Stimulated activated CD8-positive, alpha-beta memory T cell treated with anti-CD3 and anti-CD28 coated beads, Interleukin-4, amount 100 ng/mL, for 4 hours (primary cell): ENCODE measurements at places on chromosomes 4 and X.

DNA sequence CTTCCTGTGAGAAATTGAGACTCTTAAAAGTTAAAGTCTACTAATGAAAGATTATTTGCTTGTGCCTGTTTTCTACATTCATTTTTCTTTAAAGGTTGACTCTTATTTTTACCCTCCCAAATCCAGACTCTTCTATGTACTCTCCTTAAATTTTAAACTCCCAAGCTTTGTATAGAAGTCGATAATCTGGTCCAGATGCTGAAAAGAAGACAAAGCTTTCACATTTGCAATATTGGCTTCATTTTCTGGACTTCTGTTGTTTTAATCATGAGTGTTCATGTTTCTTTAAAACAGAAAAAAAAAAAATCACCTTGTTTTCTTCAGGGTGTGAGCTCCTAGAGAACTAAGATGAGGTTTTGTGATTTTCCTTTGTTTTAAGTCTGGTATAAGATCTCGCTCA, 53.2 kb upstream of the TBC1D14 start:
- DNase-seq = no peak

- no peak for DNase-seq
Measured at GRCh38 chr4:7898385-7898784, 41.3 kb downstream of the AFAP1 start.

- DNase-seq = no peak
Measured at GRCh38 chr4:138659812-138660316, 355.7 kb upstream of the NOCT start.

DNA sequence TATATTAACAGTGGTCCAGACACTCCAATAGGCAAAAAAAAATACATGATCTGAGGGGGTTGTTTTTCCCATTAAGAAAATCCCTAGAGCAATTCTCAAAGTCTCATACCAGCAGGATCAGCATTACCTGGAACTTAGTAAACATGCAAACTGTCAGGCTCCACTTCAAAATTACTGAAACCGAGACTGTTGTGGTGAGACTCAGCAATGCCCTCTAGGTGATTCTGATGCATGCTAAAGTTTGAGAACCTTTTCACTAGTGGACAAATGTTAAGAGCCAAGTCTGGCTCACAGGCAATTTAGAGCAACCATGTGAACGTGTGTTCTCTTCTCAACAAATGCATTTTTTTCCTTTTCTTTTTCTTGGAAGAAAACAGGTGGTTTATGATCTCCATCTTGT, 30.2 kb downstream of the NEK1 start:
- no peak for DNase-seq

GRCh38 chrX:115023139-115023538, 5.7 kb upstream of the IL13RA2 start:
- no peak for DNase-seq

GRCh38 chrX:19177721-19178120, 55.5 kb upstream of the ADGRG2 start:
- DNase-seq = no peak

DNA sequence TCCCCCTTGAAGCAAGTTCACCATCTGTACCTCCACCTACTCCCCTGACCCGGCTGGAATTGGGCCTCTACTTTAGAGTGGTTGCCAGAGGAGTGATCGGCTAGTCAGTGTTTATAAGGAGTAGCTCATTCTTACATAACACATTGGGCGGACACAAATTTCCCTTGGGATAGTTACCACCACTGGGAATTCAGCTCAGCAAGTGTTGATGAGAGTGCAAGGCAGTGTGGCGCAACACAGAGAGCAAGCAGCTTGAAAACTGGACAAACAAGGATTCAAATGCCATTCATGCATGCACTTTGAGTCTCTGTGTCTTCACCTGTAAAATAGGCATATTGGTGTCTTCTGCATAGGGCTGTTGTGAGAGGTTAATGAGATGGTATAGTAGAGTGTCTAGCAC, 92.7 kb downstream of the STK32B start:
- DNase-seq = no peak

GRCh38 chrX:50988649-50989048, 78.1 kb downstream of the BMP15 start:
- DNase-seq = no peak

DNA sequence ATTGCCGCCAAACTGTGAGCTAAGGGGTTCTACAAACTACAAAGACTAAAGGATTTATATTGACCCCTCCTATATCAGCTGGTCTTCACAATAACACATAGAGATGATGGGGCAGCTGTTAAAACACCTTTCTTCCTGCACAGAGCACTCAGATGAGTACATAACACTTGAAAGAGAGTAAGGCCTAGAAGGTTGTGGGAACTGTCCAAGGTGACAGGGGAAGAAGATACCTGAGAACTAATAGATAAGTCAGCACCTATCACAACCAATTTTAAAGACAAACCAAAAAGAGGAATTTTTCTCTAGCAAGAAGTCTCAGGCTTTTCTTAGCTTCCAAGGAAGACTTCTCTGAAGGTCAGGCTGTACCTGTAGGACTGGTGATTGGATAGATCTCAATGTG, 19.1 kb upstream of the CXCL6 start:
- DNase-seq = no peak

GRCh38 chr4:47074816-47075215, 43.4 kb downstream of the GABRB1 start:
- no peak for DNase-seq

GRCh38 chr4:31984872-31985271, 1264.7 kb downstream of the PCDH7 start:
- no peak for DNase-seq
